ENCODE measurements at places on chromosomes 7 and 10.

GRCh38 chr10:123720536-123720935 lies 54.4 kb downstream of the GPR26 start:
- DNase-seq = no peak

- no peak for DNase-seq
These were observed 6.7 kb upstream of the MNX1 start for GRCh38 chr7:157017149-157017548.

- DNase-seq = no peak
These were observed 5.6 kb upstream of the CNPY1 start for GRCh38 chr7:155551785-155552611.

DNA sequence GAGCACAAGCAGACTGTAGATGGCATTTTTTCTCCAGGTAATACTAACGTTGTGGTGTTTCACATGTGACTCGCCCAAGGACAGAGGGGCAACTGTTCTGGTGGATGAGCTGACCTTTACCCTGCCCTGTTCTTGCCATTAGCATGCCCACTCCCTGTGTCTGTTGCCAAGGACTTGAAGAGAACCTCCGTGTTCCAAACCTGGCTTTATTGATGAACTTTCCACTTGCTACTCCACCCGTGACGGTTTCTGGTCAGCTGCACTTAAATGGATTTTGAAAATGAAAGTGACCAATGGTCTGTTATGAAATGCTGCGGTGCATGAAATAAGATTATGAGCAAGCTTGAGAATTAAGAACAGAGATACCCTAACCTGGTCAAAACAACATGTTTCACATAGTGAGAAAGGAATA lies 30.4 kb downstream of the LRRC4 start:
- no peak for DNase-seq

- DNase-seq = no peak
These were observed 113.5 kb upstream of the IL6 start for GRCh38 chr7:22613496-22613895.

GRCh38 chr7:38186593-38187314 lies 8.7 kb downstream of the STARD3NL start:
- DNase-seq = no peak

- no peak for DNase-seq
These were observed 25.4 kb upstream of the CNPY1 start for GRCh38 chr7:155571581-155572345.

- no peak for DNase-seq
These were observed 16.7 kb downstream of the MMRN2 start for GRCh38 chr10:86940677-86941076.

GRCh38 chr10:36157486-36157885 lies 515.4 kb upstream of the FZD8 start:
- DNase-seq = no peak

DNA sequence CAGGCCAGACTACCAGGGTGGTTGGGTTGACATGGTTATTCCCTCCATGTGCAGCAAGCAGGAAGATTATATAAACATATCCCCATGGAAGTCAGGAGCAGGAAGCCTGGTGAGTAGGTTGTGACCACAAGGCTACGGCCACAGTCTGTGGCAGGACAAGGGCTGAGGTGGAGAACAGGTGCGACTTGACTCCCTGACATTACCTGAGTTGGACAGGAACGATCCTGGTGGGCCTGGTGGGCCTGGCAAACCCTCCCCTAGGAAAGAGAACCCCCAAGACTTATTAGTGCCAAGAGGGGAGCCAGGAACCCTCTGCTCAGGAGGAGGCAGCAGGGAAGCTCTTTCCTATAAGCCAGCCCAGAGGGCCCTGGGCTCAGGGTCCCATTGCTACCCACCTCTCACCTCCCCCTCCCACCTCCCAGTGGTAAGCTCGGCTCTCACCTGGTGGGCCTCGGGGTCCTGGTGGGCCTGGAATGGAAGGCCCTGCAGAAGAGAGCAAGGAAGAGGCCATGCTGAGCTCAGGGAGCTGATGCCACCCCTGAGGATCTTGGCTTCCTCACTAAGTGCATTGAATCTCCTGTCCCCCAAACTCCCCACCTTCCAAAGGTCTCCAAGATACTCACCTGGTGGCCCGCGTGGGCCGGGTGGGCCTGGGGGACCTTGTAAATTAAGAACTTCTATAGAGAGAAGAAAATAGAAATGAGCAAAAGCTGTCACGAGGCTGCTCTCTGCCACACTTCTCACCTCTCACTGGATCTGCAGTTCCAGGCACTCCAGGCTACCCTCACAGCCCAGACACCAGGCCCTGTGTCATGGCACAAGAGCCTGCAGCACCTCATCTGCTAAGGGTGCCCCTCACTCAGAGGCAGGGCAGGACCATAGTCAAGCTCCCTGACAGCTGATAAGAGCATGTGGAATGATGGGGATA lies 44.6 kb downstream of the COL17A1 start:
- no peak for DNase-seq

DNA sequence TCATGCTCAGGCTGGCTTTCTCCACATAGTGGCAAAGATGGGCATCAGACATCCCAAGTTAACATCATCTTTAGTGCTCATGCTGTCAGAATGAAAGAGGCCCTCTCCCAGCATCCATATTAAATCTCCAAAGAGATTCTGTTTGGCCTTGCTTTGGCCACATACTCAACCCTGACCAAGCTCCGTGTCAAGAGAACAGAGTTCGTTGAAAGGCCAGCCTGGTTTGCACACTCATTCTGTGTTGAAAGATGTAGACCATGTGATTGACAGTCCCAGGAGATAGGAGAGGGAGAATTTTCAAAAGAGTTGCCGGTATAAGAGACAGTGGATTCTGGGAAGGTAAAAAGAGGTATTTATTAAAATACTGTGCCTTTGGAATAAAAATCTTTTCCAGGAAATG lies 19.7 kb downstream of the MET start:
- DNase-seq = no peak

DNA sequence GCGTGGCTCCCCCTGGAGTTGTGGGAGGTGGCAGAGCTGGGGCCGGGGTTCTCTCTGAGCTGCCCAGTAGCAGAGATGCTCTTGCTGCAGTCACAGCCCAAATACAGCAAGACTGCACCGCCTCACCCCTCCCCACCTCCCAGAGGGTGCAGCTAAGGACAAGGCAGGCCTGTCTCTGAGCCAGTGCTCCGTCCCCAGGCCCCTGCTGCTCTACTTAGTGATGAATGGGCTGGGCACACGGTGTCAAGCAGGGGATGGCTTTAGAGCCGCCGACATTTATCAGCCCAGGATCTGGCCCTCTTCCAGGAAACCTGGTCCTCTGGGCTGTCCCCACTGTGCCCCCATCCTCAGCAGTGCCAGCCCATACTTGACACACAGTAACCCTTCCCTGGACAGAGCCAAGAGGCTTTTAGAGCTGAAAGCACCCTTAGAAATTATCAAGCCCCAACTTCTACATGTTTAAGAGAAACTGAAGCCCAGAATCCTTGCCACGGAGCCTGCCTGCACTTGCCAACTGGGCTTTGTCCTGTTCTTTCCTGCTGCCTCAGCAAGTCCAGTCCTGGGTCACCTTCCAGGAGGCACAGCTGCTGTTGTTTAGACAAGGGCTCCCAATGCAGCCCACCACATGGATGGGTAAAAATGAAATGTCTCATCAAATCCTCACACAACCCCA lies 137.1 kb upstream of the UNC5B start:
- no peak for DNase-seq

DNA sequence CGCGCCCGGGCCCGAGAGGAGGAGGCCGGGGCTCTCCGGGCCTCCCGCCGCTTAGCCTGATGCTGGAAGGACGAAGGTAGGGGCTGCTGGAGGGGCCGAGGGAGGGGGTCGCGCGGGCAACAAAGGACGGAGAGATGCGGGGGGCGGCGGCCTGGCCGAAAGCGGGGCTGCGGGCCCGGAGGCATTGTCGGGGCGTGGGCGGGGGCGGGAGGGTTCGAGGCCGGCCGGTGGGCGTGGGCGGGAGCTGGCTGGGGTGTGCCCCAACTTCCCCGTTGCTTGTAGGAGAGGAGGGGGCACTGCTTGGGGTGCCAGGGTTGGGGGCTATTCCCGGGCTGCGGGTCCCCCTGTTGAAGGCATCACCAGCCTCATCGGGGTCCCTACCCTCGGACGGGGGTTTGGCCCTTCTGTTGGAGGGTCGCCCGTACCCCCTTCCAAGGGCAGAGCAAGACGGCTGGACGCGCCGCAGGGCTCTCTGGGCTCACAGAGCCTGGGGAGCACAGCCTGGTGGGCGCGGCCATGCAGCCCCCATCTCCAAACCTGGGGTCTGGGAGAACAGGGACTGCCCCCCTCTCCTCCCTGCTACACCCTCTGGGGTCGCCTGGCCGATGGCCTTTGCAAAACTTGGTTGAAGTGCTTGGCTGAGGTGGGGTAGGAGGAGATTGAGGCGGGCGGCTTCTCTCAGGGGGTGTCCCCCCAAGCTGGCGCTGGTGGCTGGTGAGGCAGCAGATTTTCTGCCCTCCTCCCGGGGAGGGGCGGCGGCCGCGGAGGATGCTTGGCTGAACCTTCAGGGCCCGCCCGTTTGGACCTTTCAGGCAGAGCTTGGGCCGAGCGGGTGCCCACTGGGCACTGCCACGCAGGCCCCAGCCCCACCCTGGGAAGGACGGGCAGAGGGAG lies 699 bp downstream of the CLIP2 start:
- DNase-seq = no peak

DNA sequence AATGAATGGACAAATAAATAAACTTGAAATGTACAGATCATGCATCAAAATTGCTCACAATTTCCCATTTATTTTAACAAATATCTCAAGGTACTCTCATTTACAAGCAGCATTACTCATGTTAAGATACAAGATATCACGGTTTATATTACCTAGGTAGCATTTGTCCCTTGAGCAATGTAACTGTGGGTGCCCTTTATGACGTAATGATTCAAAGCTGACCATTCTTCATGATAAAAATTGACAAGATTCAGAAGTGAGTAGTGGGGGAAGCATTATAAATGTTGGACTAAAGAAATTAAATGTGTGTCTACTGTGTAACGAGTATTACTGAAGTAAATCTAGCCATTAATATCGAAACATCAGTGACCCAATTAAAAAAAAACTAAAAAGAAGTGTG lies 68.2 kb upstream of the GRM8 start:
- DNase-seq = no peak

- DNase-seq = no peak
These were observed 44.8 kb upstream of the CDK1 start for GRCh38 chr10:60733517-60733822.

- no peak for DNase-seq
These were observed 58.3 kb downstream of the SGMS1 start for GRCh38 chr10:50565301-50566083.

DNA sequence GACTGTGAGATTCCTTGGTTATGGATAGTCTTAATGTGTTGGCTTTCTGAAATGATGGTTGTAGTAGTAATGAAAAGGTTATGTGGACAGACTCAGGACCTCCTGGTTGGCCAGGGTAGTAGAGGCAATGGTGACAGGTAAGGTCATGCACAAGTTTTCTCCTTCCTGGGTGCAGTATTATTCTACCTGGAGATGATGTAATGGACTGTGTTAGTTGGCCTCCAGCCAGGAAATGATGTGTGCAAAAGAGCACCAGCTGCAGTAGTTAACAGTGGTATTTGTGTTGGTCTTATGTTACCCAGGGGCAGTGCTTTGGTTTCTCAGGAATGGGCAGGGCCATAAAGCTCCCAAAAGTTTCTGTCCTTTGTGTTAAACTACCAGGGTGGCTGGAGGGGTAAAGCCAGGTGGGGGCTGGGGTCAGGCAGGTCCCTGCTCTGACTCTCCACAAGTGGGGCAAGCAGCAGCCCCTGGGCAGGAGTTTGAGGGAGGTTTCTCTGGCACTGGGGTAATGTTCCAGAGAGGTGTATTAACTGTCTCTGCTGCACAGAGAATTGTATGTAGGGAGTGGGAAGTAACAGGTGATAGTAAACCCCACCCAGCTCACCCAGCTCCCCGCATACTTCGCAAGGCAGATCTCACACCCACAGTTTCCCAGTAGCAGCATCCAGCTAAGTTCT lies 36.3 kb downstream of the GPR22 start:
- no peak for DNase-seq

DNA sequence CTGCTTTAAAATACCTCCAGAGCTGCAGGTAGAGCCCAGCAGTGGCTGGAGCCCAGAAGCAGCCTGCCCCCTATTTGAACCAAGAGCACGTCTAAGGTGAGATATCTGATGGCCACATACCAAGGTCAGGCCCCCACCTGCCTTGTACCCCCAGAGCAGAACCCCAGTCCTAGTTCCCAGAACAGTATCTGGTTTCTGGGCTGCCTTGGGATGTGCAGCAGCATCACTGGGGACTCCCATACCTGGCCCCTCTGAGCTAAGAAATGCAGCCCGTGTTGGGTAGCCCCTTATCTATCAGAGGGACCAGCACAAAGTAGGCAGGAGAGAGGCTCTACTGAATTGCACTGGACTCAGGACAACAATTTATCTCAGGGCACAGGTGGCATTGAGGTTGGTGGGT lies 8.9 kb downstream of the SFTPD start:
- no peak for DNase-seq

DNA sequence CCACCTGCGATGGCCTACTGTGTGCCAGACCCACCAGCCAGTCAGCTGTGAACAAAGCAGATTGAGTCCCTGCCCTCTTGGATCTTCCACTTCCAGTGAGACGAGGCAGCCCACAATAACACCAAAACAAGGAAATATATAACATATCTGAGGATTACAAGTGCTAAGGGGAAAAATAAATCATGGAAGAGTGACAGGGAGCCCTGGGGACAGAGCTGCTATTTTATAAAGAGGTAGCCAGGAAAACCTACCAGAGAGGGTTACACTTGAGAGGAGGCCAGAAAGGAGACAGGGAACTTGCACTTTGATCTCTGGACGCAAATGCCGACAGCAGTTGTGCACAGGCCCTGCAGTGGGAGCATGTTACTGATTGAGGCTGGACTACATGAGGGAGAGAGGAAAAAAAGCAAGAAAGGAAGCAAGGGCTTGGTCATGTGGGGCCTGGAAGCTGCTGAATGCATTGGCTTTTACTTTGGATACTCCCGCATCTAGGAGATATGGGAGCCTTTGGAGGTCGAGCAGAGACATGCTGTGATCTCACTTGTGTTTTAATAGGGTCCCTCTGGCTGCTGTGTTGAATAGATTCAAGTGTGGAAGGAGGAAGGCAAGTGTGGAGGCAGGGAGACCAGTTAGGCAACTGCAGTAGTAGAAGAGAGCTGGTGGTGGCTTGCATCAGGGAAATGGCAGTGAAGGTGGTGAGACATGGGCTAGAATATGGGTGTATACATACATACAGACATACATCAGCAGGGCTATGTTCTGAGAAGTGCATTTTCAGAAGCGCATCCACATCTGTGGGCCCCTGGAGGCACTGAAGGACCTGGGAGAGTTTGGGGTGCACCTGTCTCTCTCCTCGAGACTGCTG lies 26.2 kb downstream of the MINDY4 start:
- no peak for DNase-seq

- no peak for DNase-seq
These were observed 83.5 kb downstream of the SPDYE5 start for GRCh38 chr7:75575488-75576121.

- DNase-seq = no peak
These were observed 23.2 kb downstream of the POR start for GRCh38 chr7:75937958-75938786.

DNA sequence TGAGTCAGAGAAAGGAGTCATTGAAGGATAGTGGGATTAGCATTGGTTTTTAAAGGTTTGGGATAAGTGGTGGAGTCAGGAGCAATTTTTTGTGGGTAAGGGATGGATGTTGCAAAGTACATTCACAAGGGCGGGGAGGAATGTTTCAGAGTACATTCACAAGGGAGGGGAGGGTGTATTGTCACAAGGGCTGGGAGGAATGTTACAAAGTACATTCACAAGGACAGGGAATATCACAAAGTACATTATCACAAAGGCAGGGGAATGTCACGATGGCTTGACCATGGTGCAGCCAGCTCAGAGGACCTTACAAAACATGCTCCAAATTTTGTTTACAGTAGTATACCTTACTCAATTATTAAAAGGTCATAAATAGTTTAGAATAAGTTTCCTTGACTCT lies 30.3 kb downstream of the C1GALT1 start:
- DNase-seq = no peak

GRCh38 chr7:27071622-27072390 lies 24.0 kb downstream of the HOXA1 start:
- no peak for DNase-seq

Measured in stimulated activated CD8-positive, alpha-beta memory T cell treated with anti-CD3 and anti-CD28 coated beads, Interleukin-7, amount 100 ng/mL, for 48 hours (primary cell).